ENCODE measurements at places on chromosomes 2 and 18.

GRCh38 chr2:23283-23682 lies 23.0 kb downstream of the FAM110C start:
- DNase-seq = no peak

DNA sequence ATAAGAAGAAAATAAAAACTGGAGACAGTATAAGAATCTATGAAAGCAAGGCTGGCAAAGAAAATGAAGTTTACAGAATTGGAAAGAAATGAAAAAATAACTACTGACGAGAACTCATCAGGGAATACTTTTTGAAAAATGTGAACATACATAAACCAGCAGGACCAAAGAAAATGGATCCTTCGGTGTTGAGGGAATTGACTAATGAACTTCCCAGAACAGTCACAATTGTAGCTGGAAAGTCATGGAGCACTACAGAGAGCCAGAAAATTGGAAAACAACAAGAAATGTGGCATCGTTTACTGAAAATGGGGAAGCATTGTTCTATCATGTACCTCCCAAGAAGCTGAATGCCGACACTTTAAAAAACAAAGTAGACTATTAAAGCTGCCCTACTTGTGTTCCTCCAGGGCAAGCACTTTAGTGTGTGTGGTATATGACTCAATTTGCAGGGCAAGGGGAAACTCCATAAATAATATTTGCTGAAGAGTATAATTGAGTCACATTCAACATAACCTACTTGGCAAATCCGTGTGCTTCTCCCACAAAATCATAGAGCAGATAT lies 1221.6 kb upstream of the NRXN1 start:
- no peak for DNase-seq

- DNase-seq = no peak
These were observed 1108.1 kb downstream of the TSN start for GRCh38 chr2:122863532-122863931.

DNA sequence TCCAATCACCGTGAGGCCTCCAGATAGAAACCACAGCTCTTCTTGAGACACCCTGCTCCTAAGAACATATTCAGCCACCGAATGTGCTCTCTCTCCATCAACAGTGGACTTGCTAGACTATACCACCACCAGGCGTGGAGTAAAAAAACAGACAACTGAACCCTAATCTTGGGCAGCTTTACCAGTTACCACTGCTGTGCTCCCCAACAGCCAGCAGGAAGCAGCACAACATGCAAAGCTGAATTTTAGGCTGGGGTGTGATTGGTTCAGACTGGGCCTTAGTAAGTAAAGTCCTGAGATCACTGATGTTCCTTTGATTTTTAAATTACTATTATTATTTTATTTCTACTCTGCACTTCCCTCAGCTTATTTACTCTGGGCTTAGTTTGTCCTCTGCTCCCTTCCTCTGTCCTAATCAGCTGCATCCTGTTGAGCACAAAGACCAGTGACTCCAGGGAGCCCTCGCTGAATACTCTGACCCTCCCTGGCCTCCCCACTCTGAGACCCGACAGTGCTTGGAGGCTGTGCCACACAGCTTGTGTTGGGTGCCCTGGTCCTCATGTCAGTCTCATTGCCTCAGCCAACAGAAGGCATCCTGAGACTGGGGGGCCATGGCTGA lies 21.9 kb downstream of the MRPL35 start:
- DNase-seq = no peak

- DNase-seq = no peak
These were observed 305.5 kb downstream of the PTPRM start for GRCh38 chr18:7872569-7872968.

- no peak for DNase-seq
These were observed 2.8 kb downstream of the NPAS2 start for GRCh38 chr2:100822587-100823248.

DNA sequence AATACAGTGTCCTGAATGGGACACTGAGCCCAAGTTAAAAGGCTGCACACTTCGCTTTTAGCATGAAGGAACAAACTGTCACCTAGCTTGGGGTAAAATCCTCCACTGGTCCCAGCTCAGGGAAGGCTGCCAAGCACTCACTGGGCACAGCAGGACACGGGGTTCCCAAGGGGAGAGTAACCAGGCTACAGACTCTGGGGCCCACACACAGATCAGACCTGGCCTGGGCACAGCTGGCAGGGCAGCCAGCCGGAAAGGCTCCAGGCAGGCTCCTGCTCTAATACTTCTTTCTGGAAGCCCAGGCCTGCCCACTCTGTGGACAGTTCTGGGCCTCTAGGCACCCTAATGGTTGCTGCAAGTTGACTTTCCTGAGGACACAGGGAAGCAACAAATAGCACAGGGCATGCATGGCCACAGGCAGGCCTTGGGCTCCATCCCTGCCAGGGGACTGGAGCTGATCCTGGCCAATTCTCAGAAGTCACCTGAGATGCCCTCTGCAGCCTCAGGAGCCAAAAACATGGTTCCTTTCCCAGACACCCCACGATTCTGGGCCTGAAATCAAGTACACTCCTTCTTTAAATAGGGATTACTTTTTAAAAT lies 18.7 kb upstream of the SULT1C3 start:
- DNase-seq = peak; percentile 63

DNA sequence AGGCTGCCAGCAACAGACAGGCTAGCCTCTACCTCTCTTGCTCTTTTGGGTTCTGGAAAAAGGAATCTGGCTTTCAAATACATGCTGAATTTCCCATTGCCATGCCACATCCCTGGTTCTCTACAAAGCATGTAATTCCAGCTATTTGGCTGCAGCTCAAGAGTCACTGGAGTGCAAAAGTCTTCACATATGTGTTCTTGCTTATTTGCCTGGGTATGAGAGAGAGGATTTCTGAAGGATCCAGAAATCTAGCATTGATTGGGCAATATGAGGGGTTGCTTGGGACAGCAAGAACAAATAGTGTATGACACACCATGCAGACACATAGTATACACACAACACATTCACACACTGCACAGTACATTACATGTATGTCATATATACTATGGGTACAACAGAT lies 30.7 kb upstream of the LGALSL start:
- no peak for DNase-seq

GRCh38 chr2:230306474-230306873 lies 20.5 kb upstream of the SP140L start:
- no peak for DNase-seq

- no peak for DNase-seq
These were observed 44.8 kb downstream of the REL start for GRCh38 chr2:60925994-60926740.
